ENCODE measurements at places on chromosomes 12 and 14.

DNA sequence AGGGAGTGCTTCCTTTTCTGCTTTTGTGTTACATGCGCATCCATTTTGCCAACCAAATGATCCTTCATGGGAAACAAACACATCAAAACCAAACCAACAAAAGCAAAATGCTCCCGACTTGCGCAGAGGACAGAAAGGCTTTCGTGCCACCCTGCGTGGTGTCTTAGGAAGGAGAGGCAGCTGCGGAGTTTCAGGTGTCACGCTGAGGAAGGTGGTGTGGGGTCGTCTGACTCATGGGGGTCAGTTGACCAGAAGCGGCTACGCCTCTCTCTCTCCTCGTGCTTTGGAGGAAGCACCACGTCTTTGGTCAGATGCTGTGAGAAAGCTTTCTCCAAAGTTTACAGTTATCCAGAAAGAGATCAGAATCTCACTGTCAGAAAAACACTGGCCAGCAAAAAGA is 7.9 kb downstream of the EMP1 start:
- DNase-seq: no peak

DNA sequence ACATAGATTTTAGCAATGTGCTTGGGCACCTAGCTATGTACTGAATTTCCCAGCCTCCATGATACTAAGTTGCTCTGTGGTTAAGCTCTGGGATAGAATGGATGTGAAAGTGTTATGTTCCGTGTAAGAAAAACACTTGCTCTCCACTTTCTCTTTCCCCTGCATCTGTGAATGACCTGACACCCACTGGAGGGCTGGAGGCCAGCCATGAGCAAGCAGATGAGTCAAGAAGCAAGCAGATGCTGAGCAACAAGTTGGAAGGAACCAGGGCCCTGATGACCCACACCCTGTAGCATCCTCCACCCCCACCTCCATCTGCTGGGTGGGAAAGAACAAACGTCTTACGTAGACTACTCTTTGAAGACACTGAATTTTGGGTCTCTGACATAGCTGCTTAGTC is 56.6 kb downstream of the EID3 start:
- DNase-seq: no peak

DNA sequence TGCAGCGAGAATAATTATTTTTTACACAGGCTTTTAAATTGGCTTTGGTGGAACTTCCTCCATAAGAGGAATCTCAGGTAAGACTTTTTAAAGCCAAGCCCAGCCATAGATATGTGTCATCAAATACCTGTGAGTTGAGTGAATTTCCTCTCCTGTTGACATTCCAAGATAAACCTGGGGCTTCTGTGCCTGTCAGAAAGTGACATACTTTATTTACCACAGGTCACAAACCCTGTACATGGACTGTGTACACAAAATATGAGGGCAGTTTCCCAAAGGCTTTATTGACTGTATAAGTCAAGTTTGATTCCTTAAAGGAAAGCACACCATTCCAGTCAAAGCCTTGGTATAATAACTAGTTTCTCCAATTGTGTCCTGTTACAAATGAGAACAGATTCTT is 25.9 kb upstream of the SRSF5 start:
- no peak for DNase-seq

- no peak for DNase-seq
Observed at GRCh38 chr12:55720894-55721444, 776 bp downstream of the RDH5 start.

DNA sequence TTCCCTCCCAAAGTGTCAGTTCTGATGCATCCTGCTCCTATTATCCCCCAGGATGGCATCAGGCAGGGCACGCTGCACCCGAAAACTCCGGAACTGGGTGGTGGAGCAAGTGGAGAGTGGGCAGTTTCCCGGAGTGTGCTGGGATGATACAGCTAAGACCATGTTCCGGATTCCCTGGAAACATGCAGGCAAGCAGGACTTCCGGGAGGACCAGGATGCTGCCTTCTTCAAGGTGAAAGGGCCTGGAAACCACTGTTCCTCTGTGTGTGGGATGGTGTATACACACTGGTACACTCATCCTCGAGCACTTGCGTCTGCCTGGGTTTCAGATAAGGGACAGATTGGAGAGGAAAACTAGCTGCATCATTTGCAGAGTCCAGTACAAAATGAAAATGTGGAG is 1.0 kb downstream of the IRF9 start:
- DNase-seq: no peak

- DNase-seq: no peak
Observed at GRCh38 chr12:2233034-2233433, 180.2 kb downstream of the CACNA1C start.

DNA sequence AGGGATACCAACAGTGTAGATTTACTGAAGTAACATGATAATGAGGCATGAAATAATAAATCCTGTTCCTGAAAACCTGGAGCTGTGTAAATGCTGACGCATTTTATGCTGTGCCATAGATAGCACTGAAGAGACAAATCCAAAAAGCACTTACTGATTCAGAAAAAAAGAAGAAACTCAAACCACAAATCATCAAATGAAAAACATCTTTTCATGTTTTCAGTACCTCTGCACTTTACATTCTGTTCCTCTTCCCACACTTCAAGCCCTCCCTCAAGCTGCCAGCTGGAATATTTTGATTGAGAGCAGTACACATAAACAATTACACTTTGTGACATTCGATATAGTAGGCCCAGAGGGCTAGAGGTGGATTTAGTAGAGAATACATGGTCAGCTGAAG is 362.3 kb downstream of the NAV3 start:
- DNase-seq: no peak

- DNase-seq: no peak
Observed at GRCh38 chr14:65186951-65187350, 84.6 kb upstream of the MAX start.

DNA sequence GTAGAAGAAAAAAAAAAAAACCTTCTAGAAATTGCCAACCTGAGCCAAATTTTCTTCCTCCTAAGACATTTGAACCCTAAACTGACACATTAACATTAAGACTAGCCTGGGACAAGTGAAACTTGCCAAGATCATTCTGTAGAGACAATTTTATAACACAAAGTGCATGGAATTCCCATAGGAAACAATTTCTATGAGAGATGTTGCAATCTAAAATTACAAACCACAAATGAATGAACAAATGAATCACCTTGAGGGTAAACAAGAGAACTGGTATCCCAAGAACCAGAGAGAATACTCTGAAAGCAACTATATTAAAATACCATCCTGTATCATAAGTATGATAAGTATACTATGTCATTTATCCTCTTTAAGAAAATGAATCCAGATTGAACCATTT is 165.3 kb downstream of the DICER1 start:
- no peak for DNase-seq

DNA sequence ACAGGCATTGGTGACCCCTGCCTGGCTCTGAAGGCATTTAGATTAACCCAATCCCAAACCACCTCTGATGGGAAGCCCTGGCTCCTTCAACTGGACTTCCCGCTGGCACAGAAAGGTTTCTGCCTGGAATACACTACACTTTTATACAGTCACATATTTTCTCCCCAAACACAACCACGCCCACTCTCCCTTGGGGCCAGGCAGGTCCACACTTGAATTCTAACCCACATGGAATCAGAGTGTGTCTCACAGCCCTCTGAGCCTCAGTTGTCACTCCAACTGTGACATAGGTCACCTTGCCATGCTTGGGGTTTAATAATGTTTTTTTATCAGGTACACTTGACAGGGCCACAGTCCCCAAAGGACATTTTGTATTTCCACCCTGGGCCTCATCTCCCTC is 368.6 kb downstream of the BCL11B start:
- DNase-seq: no peak

- DNase-seq: no peak
Observed at GRCh38 chr12:77130193-77130592, 64.8 kb upstream of the E2F7 start.

GRCh38 chr12:71685914-71686657 is at the start of gene TMEM19:
TSS of gene TMEM19 (plus strand) at chr12:71686082. CDS start at chr12:71686681, 599 bp downstream.
- DNase-seq: peak; percentile 77

- DNase-seq: no peak
Observed at GRCh38 chr14:92631098-92631497, 117.3 kb downstream of the LGMN start.

GRCh38 chr12:9947674-9948073 is 15.5 kb upstream of the CLEC2A start:
- no peak for DNase-seq

DNA sequence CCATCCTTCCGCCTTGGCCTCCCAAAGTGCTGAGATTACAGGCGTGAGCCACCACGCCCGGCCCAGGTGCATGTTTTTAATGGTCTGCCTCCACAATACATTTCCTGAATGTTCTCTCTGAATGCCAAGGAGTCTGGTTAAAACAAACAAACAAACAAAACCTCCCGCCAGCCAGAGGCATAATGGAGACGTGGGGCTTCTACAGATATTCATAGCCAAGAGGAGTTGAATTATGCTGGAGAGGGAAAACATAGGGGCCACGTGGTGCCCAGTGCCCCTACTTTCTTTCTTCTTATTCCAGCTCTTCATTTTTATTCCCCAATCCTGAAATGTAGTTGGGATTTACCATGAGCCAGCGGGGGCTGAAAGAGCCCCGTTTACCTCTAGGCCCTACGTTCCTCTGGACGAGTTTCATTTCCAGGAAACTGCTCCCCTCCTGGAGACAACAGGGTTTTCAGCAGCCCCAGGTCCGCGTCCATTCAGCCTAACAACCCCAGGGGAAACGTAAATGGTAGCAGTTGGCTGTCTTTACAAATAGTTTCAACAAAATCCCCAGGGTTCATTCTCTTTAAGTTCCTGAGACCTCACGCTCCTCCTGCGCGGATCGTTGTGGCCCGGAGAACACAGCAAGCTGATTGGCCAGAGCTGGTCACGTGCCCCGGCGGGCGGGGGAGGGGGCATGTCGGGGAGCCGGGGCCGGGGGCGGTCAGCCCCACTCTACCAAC is 108.5 kb upstream of the ESRRB start:
- DNase-seq: peak; percentile 20

GRCh38 chr14:104328607-104329006 is 190.2 kb downstream of the KIF26A start:
- no peak for DNase-seq

- DNase-seq: no peak
Observed at GRCh38 chr12:32367381-32367780, 32.0 kb upstream of the FGD4 start.

DNA sequence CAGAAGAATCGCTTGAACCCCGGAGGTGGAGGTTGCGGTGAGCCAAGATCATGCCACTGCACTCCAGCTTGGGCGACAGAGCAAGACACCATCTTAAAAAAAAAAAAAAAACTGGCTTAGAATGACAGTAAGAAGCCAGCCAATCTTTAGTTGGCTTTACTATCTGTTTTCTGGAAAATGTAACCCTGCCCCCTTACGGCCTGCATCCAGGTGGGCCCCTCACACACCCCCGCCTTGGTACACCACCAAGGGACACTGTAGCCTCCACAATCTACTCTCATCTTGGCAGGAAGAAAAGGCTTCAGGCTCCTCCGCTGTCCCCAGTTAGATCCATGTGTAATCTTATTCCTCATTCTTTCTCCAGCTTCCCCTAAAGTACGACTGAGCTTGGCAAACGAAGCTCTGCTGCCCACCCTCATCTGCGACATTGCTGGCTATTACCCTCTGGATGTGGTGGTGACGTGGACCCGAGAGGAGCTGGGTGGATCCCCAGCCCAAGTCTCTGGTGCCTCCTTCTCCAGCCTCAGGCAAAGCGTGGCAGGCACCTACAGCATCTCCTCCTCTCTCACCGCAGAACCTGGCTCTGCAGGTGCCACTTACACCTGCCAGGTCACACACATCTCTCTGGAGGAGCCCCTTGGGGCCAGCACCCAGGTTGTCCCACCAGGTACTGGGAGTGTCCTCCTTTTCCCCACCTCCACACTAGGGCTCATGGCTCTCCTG is 6.6 kb downstream of the TAPBPL start:
- no peak for DNase-seq

GRCh38 chr12:50313256-50313931 is 30.1 kb upstream of the LIMA1 start:
- DNase-seq: no peak

DNA sequence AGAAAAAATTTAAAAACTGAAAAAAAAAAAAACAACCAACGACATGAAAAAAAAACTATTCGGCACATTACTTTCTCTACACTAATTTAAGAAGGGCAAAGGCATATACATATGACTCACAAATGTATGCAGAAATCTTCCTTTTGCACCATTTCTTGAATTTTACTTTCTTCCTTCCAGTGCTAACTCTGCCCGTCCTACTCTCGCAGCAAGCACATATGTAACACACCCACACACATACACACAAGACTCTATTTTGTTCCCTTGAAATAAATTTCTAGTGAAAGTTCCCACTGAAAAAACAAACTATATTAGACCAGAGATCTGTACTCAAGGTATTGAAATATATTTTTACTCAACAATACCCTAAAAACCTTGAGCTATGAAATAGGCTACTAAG is 14.6 kb downstream of the BTG1 start:
- no peak for DNase-seq

DNA sequence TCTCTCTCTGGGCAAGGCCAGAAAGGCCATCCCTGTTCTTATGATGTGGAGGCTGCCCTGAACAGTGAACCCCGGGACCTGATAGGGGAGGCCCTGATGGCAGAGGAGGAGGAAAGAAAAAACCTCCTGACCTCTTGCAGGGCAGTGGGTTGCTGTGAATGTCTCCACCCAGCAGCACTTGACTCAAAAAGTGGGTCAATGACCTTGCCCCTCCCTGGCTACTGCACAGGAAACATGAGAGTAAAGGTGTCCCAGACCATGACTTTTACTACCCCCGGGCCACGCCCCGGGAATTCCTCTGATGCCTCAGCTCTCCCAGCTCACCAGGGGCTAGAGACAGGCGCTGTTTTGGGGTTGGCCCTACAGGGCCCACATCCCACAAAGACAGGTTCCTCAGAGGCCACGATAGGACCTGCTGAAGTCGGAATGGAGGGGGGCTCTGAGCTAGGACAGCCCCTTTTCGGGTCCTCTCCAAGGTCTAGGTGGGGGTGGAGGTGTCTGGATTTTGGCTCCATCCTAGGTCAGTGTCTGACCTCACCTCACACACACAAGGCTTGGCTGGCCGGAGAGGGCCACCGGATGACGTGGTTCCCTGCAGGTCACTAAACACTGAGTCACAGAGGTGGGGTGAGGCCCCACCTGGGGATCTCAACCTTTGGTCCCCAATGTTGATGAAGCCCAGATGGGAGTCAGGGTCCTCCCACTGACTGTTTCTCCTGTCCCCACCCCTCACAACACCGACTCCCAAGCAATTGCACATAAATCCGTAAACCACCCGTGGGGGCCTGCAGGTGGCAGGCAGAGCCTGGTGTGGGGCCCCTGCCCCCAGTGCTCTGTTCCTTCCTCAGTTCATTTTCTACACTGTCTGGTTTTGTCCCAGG is 1.6 kb downstream of the RHOF start:
- no peak for DNase-seq

DNA sequence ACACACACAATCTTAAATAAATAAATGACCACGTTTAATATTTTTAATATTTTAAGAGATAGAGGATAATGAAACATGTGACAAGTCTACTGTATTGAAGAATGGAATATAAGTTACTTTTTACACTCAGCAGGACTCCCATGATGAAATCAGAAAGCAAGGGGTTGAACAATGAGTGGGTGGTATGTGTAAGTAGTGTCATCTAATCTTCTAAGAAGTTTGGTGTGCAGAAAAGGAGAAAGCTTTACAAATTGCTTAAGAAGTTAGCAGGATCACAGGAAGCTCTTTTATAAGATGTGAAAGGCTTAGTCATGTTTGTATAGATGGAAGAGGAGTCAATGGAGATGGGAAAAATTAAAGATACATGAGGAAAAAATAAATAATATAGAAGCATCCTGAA is 47.8 kb downstream of the SLC15A5 start:
- no peak for DNase-seq

GRCh38 chr12:104631867-104632266 is 175.1 kb downstream of the CHST11 start:
- no peak for DNase-seq

GRCh38 chr12:2183556-2184541 is 131.1 kb downstream of the CACNA1C start:
- DNase-seq: no peak

GRCh38 chr12:31009976-31010375 is 63.7 kb upstream of the DDX11 start:
- no peak for DNase-seq
